Non-pigmented ciliary epithelial cell (primary cell): ENCODE measurements at places on chromosomes 2 and 18.
A peak's percentile ranks its signal among the peaks of the same experiment; 100 is the strongest.

GRCh38 chr2:19500126-19500525 is 141.7 kb upstream of the OSR1 start:
- no peak for DNase-seq

GRCh38 chr2:72139874-72140620 is 7.6 kb downstream of the CYP26B1 start:
- no peak for DNase-seq

DNA sequence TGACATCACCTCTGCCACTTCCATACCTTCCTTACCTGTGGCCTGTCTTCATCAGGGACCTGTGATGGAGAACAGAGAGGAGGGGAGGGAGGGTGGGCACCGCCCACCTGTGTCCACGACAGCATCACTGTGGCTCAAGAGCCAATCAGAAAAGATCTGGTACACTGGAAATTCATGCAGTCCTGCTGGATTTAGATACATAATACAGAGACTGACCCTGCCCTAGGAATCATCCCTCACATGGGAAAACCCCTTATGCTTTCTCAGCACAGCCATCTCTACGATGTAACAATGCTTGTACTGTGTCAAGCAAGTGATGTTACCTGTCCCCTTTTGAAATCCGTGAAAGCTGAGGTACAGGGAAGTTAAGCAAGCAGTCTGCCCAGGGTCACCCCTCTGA is 145.6 kb upstream of the EPAS1 start:
- no peak for DNase-seq

- no peak for DNase-seq
These were observed 5.4 kb upstream of the RNASEH1 start for GRCh38 chr2:3563521-3563976.

GRCh38 chr2:232479341-232480200 is 8.1 kb downstream of the ECEL1 start:
- DNase-seq, result no peak

- DNase-seq, result no peak
These were observed 188.8 kb downstream of the CAMKMT start for GRCh38 chr2:44550561-44550960.

- peak; percentile 32 for DNase-seq
These were observed 4.5 kb downstream of the SEMA4F start for GRCh38 chr2:74658516-74658915.

- DNase-seq, result no peak
These were observed 757.4 kb downstream of the RNF144A start for GRCh38 chr2:7674606-7675005.

DNA sequence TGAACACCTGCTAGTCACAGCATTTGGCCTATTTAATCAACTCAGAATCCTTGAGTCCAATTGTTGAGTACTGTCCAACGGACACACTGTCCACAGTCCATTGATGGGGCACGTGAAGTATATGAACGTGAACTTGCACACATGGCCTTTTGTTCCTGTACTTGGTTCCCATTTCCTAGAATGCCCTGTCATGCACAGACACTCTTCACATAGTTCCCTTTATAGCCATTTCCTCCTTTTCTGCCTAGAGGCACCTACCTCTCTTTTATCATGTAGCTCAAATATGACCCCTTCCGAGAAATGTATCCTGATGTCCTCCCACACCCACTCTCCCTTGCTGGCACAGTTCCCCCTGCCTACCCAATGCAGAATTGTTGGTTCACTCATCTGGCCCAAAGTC is 8.7 kb upstream of the CRYGA start:
- DNase-seq, result no peak

DNA sequence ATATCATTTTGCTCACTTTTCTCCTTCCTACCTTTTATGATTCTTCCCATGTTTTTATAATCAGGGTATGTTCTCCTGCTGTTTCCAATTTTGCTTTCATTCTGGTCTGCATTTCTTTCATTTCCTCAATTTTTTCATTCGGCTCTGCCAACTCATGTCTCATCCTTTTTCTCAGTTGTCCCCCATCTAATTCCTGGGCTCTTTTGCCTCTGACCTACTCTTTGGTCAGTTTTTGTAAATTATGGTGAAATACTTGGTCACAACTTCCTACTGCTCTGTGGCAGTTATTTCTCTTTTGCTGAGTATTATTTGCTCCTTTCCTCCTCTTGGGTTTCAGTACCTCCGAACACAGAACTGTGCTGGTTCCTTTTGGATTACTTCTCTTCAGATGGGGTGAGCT is 27.5 kb downstream of the MYO7B start:
- no peak for DNase-seq

- no peak for DNase-seq
These were observed 59.3 kb downstream of the EMILIN2 start for GRCh38 chr18:2905854-2906703.

- DNase-seq, result peak; percentile 94
These were observed 2.3 kb downstream of the MYO1B start for GRCh38 chr2:191247381-191248057.

- DNase-seq, result no peak
These were observed 812 bp downstream of the SOWAHC start for GRCh38 chr2:109614715-109615636.

DNA sequence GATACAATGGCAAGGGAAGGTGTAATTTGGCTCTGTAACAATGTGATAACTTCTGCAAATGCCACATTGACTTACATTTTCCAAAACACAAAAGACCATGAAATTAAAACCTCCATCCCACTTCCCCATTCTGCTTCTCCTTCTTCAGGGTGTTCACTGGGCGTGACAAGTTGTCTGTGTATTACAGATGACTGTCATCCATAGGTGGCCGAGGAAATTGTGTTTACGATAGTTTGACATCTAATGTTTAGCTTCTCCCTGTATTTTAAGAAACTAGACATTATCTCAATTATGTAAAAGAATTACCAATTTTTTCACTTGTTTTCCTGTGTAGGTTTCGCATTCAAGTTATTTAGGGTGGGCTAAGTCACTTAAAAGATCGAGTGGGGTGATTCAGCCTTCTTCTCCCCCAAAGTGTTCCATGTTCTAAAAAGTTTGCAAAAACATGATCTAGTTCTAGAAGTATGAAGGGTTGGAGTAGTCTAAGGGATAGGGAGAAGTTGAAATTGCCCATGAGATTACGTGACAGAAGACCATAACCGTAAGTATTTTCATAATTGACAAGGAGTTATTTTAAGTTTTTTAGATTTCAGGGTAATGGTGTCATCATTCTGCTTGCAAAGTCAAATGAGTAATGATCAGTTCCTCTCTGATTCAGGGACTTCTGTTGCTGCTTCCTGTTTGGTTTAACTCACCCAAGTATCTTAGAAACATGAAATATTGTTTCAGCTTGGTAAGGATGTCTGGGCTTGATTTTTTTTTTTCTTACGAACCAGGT is 25.2 kb upstream of the CYTIP start:
- peak; percentile 34 for DNase-seq

DNA sequence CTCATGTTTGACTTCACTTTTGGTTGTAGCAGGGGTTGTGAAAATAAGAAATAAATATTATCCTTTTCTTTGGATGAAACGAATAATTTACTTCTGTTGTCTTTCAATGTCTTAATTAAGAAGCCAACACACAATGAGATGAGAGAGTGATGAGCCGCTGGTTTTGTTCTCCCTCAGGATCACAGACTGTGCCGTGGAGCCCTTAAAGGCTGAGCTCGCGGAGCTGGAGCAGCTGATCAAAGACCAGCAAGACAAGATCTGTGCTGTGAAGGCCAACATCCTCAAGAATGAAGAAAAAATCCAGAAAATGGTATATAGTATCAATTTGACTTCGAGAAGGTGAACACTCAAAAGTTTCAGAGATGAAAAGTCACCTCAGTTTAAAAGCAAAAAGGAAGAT is 28.1 kb upstream of the ASB1 start:
- DNase-seq, result no peak

DNA sequence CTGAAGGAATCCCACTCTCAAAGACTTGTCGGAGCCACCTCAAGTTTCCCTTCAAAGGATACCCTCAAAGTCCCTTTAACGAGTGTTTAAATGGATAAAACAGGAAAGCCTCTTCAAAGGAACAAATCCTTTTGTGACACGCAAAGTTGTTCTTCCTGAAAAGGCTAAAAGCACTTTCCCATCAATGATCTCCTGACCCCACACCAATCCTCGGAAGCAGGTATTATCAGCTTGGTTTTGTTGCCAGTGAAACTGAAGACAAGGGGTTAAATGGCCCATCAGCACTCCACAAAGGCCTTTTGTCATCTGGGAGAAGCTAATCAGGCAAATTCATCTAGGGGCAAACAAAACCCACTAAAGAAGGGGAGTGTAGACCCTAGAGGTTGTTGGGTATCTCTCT is 418.0 kb upstream of the ID2 start:
- no peak for DNase-seq

DNA sequence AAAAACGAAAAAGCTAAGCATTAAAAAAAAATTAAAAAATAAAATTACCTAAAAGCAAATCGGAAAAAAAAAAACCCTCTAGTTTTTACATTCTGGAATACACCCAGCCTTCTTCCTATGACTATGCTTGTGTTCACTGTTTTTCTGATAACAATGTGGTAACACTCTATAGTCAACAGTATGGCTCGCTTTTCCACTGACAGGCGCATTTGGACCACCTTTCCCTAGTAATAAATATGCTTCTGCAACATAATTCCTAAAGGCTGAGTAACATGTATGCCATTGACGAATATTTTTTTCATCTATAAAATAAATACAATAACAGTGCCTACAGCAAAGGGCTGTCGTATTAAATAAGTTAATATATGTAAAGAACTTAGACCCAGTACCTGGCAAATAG is 27.9 kb downstream of the NOL10 start:
- DNase-seq, result no peak

GRCh38 chr2:62692225-62692624 is 13.3 kb upstream of the EHBP1 start:
- DNase-seq, result no peak

GRCh38 chr18:28831908-28832307 is 655.0 kb upstream of the CDH2 start:
- no peak for DNase-seq
